CD4-positive, alpha-beta T cell treated with Interleukin-17A for 1 hour (primary cell): ENCODE measurements at places on chromosomes 3 and 15.

DNA sequence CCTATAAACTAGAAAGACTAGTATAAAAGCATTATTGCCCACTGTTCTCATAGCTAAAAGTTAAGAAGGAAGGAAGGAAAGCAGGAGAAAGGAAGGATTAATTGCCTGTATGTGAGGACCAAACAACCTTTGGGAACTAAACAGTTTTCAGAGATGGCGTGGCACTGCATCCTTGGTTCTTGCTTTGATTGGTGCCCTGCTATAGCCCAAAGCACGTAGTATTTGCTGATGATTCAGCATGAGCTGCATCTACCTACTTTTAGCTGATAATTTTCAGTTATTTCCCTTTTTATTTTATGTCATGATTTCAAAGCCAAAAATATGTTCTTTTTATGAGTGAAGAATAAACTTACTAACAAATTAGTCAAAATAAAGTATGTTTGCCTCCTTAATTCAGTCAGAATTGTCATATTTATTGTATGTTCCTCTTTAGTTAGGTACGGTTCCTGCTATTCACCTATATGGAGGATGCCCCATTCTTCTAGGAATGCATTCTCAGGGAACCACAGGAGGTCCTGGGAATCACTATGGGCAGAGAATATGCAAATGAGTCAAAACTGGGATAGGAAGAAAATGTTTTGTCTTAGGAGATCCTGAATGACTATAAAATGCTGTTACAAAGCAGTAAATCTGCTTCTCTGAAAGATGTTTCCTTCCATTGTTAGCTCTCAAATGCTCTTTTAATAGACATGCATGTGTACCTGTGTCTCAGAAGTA is 65.4 kb upstream of the THSD4 start:
- no peak for DNase-seq

DNA sequence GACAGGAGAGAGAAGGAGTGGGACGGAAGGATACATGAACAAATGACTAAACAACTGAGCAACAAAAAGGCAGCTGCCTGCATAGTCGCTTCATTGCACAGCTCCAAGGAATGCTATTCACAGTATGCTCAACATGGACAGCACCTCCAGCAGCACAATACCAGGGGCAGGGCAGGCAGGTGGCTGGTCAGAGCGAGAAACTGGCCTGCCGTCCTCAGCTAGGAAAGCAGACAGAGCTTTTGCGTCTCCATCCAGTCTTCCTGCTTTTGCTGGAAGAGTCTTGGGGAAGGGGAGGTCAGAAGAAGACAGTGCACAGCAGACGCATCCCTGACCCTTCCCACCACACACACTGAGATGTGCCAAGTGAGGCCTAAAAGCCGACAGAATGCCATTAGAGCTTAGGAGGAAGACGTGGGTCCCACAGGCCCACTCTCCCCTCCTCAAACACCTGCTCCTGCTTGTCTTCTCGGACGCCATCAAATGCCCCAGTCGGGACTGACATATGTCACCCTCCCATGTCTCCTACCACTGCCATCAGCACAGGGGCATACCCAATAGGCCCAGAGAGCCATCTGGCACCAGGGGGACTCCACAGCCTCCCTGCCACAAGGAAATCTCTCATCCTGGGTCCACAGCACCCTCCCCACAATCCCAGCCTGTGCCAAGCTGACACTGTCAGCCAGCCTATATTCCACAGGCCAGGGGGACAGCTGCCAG is 3.9 kb downstream of the RAB6B start:
- DNase-seq: no peak

DNA sequence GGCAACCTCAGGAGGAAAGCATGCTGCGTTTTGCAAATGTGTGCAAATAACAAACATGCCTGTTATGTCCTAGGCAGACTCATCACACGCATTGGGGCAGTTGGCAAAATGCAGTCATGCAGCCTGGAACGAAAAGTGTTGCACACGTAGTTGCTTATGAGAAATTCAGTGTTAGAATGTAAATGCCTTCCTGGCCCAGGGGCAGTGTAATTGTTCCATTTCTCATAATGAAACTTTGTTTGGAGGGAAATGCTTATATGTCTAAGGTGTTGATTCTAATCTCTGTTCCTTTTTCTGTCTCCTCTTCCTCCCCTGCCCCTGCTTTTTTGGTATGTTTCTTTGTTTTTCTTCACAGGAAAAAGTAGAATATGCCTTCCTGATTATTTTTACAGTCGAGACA is 156.0 kb downstream of the CACNA1D start:
- DNase-seq: no peak

GRCh38 chr3:130537673-130538304 is 20.8 kb downstream of the COL6A6 start:
- no peak for DNase-seq

DNA sequence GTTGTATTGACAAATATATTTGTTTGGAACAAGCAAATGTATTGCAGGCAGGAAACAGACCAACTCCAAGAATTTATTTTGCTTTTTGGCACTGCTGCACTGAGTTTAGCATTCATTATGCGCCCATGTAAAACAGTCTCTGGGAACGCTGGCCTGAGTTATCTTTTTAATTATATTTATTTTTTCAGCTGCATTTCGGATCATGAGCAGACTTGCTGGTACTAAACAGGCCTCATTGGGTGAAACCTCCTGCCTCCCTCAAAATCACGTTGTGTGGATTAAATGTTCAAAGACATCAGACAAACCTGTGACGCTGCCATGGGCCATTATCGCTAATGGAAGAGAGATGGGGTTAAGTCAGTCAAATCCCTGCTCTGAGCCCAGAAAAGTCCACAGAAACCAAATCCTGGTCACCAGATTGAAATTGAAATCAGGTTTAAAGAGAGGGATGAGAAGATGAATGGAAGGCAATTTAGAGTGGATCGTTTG is 511.1 kb upstream of the PROK2 start:
- DNase-seq: no peak

GRCh38 chr3:150917951-150918350 is 12.7 kb upstream of the MINDY4B start:
- DNase-seq: no peak

GRCh38 chr3:196554205-196554604 is 14.1 kb downstream of the WDR53 start:
- no peak for DNase-seq

DNA sequence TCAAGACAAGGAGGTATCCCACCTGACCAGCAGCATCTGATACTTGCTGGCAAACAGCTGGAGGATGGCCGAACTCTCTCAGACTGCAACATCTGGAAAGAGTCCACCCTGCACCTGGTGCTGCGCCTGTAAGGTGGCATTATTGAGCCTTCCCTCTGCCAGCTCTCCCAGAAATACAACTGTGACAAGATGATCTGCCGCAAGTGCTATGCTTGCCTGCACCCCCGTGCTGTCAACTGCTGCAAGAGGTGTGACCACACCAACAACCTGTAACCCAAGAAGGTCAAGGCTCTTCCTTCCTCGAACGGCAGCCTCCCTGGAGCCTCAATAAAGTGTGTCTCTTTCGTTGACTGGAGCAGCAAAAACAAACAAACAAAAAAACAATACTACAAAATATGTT is 2.2 kb upstream of the SLC4A7 start:
- DNase-seq: no peak

DNA sequence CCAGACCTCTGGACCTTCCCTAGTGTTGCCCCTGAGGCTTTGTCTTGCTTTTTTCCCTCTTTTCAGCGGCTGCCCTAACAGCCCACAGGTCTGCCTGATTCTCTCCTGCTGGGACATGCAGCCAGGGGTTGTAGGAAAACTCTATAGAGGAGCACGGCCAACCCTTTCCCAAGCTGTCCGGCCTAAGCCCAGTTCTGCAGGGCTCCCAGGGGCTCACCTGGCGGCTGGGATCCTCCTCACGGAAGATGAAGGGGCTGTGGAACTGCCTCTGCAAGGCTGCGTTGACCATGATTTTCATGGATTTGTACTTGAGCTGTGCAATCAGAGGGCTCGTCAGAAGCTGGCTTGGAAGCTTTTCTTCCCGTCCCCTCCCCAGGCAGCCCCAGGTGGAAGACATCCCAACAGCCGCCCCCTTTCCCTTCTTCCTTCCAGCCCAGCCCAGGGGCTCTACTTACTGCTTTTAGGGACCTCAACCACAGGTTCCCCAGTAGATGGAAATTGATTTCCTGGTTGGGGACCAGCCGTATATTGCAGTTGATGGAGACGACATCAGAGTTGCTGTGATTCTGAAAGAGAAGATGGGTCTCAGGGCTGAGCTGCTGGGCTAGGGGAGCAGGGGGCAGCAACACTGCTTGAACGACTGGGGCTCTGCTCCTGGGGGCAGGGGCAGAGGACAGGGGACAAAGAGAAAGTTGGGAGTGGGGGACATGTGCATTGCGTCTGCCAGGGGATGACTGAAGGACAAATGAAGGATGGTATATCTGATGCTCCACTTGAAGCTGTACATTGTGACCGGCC is 29.8 kb downstream of the FEM1B start:
- DNase-seq: no peak

- DNase-seq: no peak
Observed at GRCh38 chr3:136716629-136717028, 35.5 kb downstream of the STAG1 start.

- DNase-seq: no peak
Observed at GRCh38 chr3:15612001-15612400, 10.5 kb downstream of the BTD start.

GRCh38 chr3:12799525-12800440 is 3.3 kb downstream of the CAND2 start:
- DNase-seq: no peak

DNA sequence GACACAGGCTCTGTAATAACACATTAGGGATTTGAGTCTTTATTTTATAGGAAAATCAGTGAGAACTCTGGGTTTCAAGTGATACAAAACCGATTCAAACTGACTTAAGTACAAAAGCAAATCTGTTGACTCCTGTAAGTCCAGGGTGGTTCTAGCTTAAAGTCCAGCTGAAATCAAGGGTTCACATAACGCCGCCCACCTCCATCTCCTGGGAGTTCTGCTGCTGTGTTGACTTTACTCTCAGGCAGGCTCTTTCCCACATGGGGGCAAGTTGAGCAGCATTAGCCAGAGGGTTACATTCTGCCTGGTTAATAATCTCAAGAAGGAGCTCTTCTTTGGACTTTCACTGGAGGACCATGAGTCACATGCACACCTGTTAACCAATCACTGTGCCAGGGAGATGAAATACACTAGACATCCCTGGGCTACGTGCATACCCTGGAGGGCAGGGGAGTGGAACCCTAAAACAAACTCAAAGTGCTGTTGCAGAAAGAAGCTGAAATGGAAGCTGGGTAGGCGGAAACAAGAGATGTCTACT is 9.7 kb upstream of the RNF7 start:
- no peak for DNase-seq

GRCh38 chr15:84624359-84624758 is 23.6 kb downstream of the ZSCAN2 start:
- no peak for DNase-seq

DNA sequence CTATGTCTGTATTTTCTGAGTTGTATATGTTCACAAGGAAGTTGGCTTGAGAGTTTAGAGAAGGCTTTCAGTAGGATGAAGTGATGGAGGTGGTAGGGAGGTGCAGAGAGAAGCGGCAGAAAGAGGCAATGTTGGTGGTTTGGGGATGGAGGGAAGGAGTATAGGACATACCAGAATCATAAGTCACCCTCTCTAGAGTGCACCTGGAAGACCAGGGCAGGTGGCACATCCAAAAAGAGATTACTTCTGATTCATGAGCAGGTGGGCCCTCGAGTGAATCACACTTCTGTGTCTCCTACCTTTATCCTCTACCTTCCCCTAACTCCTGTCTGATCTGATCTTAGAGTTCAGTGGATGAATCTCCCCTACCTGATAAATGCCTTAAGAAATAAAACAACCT is 41.8 kb upstream of the MRPL3 start:
- DNase-seq: no peak

- no peak for DNase-seq
Observed at GRCh38 chr3:193614430-193614829, 21.4 kb downstream of the OPA1 start.

GRCh38 chr15:80989081-80989517 is 520 bp downstream of the MESD start:
- DNase-seq: no peak

DNA sequence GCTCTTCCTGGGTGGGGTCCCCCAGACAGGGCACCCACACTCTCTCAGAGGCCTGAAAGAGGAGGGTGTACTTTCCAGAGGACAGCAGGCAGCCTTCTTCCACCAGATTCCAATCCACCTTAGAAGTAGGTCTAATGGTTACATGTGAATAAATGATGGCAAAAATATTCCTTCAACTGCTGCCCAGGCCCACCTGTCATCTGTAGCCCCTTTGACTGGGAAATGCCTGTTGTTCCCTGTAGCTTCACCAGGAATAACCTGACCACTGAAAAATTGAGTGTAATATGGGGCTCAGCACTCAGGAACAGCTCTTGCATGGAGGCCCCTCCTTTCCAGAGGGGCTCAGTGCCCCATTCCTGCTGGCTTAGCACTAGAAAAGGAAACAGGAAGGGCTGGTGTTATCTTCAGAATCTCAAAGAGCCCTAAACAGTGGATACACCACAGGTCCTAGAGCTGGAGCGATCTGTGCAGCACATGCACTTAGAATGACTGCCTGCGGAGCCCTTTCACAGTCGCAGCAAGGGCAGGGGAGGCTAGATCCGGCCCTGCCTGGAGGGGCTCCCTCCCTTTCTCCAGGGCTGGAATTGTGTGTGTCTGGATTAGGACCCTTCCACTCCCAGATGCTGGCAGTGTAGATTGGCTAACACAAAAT is 32.1 kb downstream of the SLC22A14 start:
- no peak for DNase-seq

- no peak for DNase-seq
Observed at GRCh38 chr3:34876997-34877396, 762.3 kb upstream of the ARPP21 start.

- no peak for DNase-seq
Observed at GRCh38 chr3:142782616-142783015, 58.8 kb downstream of the TRPC1 start.

DNA sequence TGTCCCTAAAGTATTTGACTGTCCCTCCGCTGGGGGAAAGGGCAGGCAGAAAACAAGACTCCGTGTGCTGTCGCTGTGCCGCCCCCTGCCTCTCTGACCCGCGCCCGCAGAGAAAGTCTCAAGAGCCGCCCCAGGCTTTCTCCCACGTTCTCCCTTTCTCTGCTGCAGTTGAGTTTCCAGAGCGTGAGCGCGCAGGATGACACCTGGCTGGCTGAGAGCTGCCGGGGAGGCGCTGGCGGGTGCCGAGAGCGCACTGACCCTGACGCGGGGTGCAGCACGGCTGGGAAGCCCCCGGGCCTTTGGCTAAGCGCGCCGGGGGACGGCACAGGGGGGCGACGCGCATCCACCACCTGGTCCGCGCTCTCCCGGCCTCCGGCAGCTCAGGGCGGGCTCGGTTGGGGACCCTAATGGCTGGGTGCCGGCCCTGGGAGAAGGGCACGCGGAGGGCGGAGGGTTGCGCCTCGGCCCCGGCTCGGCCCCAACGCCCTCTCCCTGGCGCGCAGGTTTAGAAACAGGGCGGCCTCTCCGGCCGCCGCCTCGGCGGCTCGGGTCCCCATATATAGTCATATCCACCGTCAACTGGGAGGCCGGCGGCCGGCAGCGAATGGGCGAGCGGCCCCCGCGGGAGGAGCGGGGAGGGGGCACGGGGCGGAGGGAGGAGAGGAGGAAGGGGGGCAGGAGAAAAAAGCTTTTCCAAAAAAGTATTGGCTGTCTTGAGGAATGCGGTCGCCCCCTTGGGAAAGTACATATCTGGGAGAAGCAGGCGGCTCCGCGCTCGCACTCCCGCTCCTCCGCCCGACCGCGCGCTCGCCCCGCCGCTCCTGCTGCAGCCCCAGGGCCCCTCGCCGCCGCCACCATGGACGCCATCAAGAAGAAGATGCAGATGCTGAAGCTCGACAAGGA is at the start of gene TPM1:
TSS of gene TPM1 (plus strand) at position 774 of the 903 bp plus-strand sequence. CDS start at position 857, 83 bp downstream.
- no peak for DNase-seq
